Fibroblast of the aortic adventitia (primary cell): ENCODE measurements at places on chromosomes 7 and 10. TPM values are rescaled to one million over a fixed set of nuclear protein-coding genes. Genes with fewer than 3 reads are reported as not detected.

GRCh38 chr10:101749047-101750016 is 26.6 kb downstream of the FGF8 start:
- DNase-seq, result no peak

- DNase-seq, result no peak
These were observed 41.9 kb downstream of the PRPF18 start for GRCh38 chr10:13628661-13629060.

DNA sequence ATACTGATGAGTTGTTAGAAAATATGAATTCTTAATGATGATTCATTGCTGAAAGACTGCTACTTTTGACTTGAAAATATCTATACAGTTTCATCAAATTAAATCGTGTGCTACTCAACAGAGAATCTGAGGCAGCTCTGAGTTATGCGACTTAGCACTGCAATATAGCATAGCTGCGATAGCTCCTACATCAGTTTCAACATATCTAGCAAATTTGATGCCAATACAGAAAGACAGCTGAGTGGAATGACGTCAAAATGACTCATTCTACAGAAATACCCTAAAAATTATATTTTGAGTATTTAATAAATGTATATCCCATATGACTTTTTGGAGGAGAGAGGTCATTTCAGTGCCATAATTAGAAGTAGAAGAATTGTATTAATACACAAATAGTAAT is 1.1 kb upstream of the TARP start:
- no peak for DNase-seq

DNA sequence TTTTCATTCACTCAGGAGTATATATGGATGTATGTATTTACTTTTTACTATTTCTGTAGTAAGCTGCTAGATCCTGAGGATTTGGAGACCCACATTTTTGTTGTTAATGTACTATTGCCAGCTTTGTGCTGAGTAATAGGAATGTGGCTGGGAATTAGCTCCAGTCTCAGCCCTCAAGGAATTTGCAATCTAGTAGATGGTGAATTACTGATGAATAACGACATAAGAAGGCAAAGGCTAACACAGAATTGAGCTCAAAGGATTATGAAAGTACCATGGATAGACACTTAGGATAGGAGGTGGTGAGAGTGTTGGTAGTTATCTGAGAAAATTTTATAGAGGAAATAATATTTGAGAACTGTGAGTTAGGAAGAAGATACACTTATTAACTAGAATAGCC is 19.9 kb downstream of the CASD1 start:
- peak; percentile 65 for DNase-seq

- DNase-seq, result no peak
These were observed 23.8 kb upstream of the ZNF735 start for GRCh38 chr7:64183126-64183742.

BCL7B gene
- total RNA-seq, result 23.4 and 34.2 TPM in 2 replicates
